SK-N-DZ (cell line): ENCODE measurements at places on chromosomes 13 and 19.

DNA sequence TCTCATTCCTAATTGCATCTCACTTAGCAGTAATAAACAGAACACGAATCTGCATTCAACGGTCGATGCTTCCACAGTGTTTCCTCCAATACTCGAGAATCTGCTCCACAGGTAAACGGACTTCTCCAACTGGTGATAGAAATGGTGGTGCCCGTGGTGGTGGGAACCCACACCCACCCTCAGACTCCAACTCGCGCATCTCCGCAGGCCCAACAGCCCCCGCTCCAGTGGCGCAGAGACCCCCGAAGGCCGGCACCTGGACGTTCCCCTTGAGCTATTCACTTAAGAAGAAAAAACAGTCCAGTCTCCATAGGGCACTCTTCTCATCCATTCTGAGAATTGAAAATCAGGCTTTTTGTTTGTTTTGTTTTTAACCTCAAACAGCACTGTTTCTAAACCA is 13.8 kb upstream of the RASA3 start:
- no peak for DNase-seq

GRCh38 chr19:48108997-48109782 is 1.4 kb downstream of the PLA2G4C start:
- no peak for DNase-seq

- DNase-seq: no peak
Measured at GRCh38 chr19:37329686-37330085, 41.2 kb upstream of the ZNF527 start.

GRCh38 chr13:105465251-105465650 is 1070.2 kb downstream of the EFNB2 start:
- DNase-seq: no peak

- DNase-seq: no peak
Measured at GRCh38 chr19:58265100-58265499, 13.7 kb upstream of the ZNF8 start.

- no peak for DNase-seq
Measured at GRCh38 chr13:49536144-49536873, 40.6 kb downstream of the PHF11 start.

DNA sequence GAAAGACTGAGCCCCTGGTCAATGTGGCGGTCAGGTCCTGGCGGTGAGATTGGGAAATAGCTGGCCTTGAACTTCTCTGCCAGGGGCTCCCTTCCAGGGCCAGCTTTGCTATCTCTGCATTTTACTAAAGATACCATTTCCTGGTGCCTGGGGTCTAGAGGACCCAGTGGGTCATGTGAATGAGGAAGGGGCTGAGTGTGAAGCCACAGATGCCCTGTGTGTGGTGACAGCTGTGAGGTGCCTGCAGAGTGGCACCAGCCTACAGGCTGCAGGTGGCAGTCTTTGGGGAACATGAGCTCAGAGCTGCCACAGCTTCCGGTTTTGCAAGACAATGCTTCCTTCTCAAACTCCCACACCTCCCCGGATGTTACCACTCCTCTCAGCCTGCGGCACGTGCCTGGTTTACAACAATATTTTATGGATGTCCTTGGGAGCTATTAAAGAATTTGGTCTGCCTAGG is 5.2 kb upstream of the MLNR start:
- no peak for DNase-seq

DNA sequence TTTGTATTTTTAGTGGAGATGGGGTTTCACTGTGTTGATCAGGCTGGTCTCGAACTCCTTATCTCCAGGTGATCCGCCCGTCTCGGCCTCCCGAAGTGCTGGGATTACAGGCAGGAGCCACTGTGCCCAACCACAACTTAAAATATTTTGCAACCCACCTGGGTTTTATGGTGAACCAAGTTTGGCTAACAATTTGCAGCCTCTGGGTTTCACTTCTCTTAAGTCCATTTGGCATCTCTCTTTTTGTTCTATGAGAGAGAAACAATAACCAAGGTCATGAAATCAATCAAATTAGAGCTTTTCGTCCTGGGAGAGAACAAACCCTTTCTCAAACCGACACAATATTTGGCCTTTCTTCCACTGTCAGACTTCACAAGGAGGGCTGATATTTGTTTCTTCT is 5.6 kb upstream of the SMAD9 start:
- DNase-seq: no peak

DNA sequence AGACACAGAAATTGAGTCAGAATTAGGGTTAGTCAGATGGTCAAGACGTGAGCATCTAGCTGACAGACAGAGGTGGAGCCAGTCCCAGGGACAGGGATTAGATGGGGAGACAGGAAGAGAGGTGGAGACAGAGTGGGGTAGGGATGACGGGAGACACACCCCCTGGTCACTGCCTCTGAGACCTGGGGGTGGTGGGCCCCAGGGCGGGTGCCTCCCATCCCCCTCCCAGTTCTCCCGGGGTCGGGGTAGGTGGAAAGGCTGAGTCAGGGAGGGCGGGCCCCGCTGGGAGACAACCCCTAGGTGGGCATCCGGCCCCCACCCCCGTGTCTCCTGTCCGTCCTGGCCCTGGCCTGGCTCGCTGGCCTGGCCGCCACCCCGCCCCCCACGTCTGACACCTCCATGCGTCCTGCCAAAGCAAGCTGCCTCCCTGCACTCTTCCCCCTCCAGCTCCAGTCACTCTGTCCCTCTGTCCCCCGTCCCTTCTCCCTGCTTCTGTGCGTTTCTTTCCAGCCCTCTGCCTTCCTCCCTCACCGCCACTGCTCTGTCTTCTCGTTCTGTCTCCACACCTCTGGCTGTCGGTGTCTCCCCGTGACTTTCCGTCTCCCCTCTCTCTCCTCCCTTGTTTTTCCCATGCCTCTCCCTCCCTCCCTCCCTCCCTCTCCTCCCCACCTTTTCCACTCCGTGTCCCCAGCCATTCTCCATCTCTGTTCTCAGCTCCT is 15.1 kb downstream of the CCDC97 start:
- peak; percentile 40 for DNase-seq

GRCh38 chr13:33106656-33107360 is 90.6 kb downstream of the KL start:
- DNase-seq: no peak

- DNase-seq: peak; percentile 92
Measured at GRCh38 chr13:49690995-49691784, at the start of gene EBPL. EBPL (minus strand) TSS chr13:49691486; CDS start chr13:49691424, 62 bp downstream.

DNA sequence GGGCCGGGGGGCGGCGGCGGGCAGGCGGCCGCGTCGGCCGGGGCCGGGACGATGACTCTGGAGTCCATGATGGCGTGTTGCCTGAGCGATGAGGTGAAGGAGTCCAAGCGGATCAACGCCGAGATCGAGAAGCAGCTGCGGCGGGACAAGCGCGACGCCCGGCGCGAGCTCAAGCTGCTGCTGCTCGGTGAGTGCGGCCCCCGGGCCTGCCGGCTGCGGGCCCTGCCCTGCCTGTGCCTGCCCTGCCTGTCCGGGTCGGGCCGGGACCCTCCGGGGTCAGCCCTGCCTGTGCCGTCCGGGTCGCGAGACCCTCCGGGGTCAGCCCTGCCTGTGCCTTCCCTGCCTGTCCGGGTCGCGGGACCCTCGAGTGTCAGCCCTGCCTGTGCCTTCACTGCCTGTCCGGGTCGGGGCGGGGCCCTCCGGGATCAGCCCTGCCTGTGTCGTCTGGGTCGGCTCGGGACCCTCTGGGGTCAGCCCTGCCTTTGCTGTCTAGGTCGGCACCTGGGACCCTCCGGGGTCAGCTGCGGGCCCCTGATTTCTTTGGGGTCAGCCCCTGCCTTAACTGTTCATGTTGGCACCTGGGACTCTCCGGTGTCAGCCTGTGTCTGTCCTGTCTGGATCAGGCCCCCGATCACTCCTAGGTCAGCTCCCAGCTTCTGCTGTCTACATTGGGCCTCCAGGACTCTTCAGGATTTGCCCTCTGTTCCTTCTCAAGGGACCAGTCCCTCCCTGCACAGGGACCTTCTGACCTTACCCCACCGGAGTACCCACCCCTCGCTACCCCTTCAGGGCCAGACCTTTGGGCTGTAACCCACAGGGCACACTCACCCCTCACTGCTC is 659 bp downstream of the GNA11 start:
- no peak for DNase-seq

DNA sequence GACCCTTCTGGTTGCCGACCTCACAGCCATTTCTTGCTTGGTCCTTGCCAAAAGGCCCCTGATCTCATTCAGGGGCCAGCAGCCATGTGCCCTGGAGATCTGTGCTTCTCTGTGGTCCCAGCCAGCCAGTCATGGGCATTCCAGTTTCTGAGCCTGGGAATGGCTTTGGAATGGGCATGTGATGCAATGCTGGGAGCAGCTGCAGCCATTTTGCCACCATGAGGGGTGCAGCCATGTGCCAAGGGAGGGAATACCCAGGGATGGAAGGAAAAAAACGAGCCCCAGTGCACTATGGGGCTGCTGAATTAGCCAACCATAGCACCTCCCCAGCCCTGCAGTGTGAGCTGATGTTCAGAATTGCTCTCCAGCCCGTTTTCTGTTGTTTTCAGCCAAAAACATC is 26.3 kb downstream of the F2RL3 start:
- DNase-seq: no peak

- peak; percentile 8 for DNase-seq
Measured at GRCh38 chr13:48235341-48236135, 2.5 kb downstream of the ITM2B start.

- DNase-seq: no peak
Measured at GRCh38 chr19:33740811-33741396, 55.8 kb upstream of the KCTD15 start.

DNA sequence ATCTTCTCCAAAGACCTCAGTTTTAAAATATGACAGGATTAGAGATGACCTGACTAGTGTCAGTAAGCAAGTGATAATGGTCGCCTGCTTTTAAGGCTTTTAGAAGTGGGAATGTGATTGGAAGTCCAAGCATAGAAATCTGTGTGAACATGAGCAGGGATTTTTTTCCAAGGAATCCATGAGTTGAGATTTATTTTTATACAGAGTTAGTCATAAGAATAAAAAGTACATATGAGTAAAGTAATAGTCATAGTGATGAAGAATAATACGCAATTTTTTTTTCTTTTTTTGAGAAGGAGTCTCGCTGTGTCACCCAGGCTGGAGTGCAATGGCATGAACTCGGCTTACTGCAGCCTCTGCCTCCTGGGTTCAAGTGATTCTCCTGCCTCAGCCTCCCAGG is 1.6 kb downstream of the ZNF546 start:
- DNase-seq: no peak
